ENCODE measurements at places on chromosomes 3 and 15. TPM values are rescaled to one million over a fixed set of nuclear protein-coding genes. Genes with fewer than 3 reads are reported as not detected.

The PLD1 gene
- total RNA-seq: 29.5 TPM

The ALDH1A2 gene
- 1.1 TPM for total RNA-seq

The PARL gene
- 34.0 TPM for total RNA-seq

The IMPG2 gene
- total RNA-seq: 0.36 TPM

The BTLA gene
- total RNA-seq: 0.36 TPM

The DOCK3 gene
- 0.36 TPM for total RNA-seq

The MAP1A gene
- 121 TPM for total RNA-seq

The PLA2G4D gene
- not detected for total RNA-seq

The DNAH12 gene
- under 0.01 TPM for total RNA-seq

The SCAMP5 gene
- total RNA-seq: 0.88 TPM

The CPN2 gene
- 0.29 TPM for total RNA-seq

The PLXNA1 gene
- total RNA-seq: 91.3 TPM

The VPS13C gene
- total RNA-seq: 117 TPM

The SI gene
- not detected for total RNA-seq

The SKOR1 gene
- total RNA-seq: 0.36 TPM

The RPP14 gene
- total RNA-seq: 13.4 TPM

The GATA2 gene
- 0.88 TPM for total RNA-seq

The SPTBN5 gene
- total RNA-seq: 0.36 TPM

Data from osteoblast (primary cell).